ENCODE measurements at places on chromosomes 7 and 10. TPM values are rescaled to one million over a fixed set of nuclear protein-coding genes. Genes with fewer than 3 reads are reported as not detected.

- DNase-seq, result no peak
These were observed 725.3 kb upstream of the FZD8 start for GRCh38 chr10:36367362-36367761.

GRCh38 chr7:127809261-127809702, 157.3 kb downstream of the SND1 start:
- no peak for DNase-seq

The FXYD4 gene
- polyA plus RNA-seq, result not detected

The GHRHR gene
- polyA plus RNA-seq, result not detected

GRCh38 chr10:44858988-44859387, 52.1 kb upstream of the TMEM72 start:
- no peak for DNase-seq
